ENCODE measurements at places on chromosomes 13 and 19.

DNA sequence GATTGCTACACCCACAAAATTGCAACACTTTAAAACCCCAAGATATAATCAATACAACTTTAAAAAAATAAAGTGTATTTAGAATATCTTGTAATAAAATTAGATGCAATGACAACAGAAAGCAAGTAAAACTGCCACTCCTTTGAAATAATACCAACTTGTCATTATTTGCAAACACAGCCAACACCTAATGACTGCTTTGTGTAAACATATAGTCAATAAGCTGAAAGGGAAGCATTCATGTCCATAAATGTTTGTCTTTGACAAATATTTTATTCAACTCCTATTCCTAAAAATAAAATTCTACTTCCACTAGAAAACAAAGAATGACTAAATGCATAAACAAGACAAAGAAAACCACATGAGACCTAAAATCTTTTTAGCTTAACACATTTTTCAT, 6.6 kb downstream of the SMAD9 start:
- no peak for DNase-seq

DNA sequence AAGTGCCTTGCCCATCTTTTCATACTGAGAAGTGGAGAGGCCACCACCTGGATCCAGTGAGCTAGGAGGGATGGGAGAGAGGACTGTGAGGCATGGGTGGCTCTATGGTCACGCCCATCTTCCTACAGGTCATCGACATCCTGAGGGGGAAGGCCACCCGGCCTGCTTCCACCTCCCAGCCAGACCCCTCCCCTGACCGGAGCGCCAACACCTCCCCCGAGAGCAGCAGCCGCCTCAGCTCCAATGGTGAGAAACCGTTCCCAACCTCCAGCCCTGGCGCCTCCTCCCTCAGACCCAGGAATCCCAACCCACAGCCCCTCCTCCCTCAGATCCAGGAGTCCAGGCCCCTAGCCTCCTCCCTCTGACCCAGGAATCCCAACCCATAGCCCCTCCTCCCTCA, 10.1 kb downstream of the BCL3 start:
- no peak for DNase-seq

GRCh38 chr19:48283908-48284307, 14.0 kb downstream of the ZNF114 start:
- no peak for DNase-seq

- no peak for DNase-seq
Measured at GRCh38 chr13:47420568-47420967, 523.7 kb upstream of the HTR2A start.

DNA sequence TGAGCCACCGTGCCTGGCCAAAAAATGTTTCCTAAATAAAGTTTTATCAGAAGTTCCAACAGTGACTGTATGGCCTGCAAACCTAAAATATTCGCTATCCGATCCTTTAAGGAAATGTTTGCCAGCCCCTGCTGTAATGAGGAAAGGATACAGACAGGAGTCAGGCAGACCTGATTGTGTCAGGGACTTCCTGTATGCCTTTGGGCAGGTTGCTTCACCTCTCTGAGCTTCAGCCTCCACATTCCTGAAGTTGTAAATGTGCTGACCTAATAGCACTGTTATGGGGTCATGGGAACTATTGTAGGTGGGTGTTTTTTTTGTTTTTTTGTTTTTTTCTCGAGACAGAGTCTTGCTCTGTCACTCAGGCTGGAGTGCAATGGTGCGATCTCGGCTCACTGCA, 6.2 kb downstream of the ABHD8 start:
- DNase-seq = no peak

- no peak for DNase-seq
Measured at GRCh38 chr13:58893396-58893795, 1261.9 kb downstream of the PCDH17 start.

DNA sequence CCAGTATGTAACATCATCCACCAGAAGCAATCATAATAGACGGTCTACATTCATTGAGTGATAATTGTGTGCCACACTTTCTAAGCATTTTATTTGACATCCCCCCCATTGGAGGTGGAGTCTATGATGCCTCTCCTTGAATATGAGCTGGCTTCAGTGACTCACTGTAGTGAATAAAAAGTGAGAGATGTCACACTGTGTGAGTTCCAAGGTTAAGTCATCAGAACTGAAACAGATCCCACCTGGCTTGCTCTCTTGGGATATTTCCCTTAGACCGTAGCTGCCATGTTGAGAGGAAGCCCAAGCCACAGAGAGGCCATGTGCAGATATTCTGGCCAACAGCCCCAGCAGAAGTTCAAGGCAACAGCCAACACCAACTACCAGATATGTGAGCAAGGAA, 12.6 kb downstream of the RTBDN start:
- DNase-seq = no peak

DNA sequence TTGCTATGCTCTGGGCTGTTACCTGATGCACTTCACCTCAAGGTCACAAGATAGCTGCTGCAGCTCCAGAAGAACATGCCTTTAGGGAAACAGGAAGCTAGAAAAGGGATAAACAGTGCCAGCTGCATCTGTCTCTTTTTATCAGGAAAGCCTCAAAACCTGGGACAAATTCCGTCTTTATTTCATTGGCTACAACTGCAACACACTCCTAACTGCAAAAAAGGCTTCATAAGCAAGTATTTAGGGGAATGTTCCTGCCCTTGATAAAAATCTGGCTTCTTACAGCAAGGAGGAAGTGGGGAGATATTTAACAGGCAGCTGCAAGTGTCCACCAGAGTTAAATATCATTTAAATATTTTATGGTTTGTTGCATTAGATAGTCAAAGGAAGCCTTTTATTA, 34.2 kb upstream of the SERTM1 start:
- DNase-seq = no peak

- no peak for DNase-seq
Measured at GRCh38 chr19:41311072-41311471, 1.1 kb downstream of the CCDC97 start.

GRCh38 chr19:28235606-28236125, 977.3 kb downstream of the UQCRFS1 start:
- no peak for DNase-seq

DNA sequence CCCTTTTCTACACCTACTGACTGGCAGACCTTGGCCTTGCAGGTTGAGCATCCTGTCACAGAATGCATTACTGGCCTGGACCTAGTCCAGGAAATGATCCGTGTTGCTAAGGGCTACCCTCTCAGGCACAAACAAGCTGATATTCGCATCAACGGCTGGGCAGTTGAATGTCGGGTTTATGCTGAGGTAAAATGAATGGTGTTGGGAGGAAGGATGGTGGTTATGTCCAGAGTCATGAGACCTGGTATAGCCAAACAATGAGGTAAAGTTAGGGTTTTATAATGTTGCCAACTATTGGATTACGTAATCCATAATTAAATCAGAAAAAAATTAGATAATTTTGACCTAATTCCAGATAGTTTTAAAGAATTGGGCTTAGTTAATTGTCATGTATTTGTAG, 212.5 kb downstream of the PCCA start:
- DNase-seq = no peak

GRCh38 chr13:20340136-20340758, 108.1 kb upstream of the GJB6 start:
- no peak for DNase-seq

GRCh38 chr19:11534948-11535347, 3.7 kb upstream of the CNN1 start:
- no peak for DNase-seq

- no peak for DNase-seq
Measured at GRCh38 chr19:3207461-3208242, 16.8 kb upstream of the CELF5 start.

- no peak for DNase-seq
Measured at GRCh38 chr13:68550330-68550729, 1320.2 kb upstream of the PCDH9 start.

GRCh38 chr13:48563626-48564025, 30.7 kb upstream of the RCBTB2 start:
- DNase-seq = no peak

DNA sequence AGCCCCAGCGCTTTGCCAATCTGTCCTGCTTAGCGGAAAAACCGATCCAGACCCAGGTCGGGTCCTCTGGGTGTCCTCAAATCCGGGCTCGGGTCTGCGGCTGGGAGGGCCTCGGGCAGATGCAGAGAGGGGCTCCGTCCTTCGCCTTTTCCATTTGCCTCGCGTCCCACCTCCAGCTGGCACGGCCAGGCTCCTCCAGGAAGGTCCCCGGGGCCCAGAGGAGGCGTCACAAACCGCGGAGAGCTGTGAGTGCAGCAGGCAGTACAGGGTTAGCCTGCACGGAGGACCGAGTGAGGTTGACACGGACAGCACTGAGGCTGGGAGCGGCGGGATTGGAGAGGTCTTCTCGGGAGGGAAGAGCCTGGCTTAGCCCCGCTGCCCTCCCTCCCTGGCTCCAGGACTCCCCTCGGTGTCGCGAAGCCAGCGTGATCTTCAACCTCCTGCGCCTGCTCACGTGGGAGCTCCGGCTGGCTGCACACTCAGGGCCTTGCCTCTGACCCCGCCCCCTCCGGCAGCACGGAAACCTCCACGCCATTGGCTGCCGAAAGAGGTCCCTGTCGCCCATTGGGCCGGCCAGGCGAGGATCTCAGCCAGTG, 2.8 kb upstream of the IFNL2 start:
- DNase-seq = no peak

GRCh38 chr19:2051773-2052704, 995 bp upstream of the MKNK2 start:
- no peak for DNase-seq

DNA sequence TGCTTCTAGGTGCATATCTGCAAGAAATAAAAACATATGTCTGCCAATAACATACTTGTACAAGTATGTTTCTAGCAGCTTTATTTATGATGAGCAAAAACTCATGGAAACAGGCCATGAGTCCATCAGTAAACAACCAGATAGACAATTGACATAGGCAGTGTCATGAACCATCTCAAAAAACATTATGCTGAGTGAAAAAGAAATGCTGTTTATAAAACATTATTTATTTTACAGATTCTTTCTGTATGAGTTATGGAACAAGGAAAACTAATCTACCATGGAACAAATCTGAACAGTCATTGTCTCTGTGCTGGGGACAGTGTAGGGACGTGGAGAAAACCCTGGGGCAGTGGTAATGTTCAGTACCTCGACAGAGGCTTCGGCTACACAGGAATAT, 283.9 kb downstream of the UQCRFS1 start:
- no peak for DNase-seq

- DNase-seq = no peak
Measured at GRCh38 chr19:38509027-38509426, 75.5 kb downstream of the RYR1 start.

DNA sequence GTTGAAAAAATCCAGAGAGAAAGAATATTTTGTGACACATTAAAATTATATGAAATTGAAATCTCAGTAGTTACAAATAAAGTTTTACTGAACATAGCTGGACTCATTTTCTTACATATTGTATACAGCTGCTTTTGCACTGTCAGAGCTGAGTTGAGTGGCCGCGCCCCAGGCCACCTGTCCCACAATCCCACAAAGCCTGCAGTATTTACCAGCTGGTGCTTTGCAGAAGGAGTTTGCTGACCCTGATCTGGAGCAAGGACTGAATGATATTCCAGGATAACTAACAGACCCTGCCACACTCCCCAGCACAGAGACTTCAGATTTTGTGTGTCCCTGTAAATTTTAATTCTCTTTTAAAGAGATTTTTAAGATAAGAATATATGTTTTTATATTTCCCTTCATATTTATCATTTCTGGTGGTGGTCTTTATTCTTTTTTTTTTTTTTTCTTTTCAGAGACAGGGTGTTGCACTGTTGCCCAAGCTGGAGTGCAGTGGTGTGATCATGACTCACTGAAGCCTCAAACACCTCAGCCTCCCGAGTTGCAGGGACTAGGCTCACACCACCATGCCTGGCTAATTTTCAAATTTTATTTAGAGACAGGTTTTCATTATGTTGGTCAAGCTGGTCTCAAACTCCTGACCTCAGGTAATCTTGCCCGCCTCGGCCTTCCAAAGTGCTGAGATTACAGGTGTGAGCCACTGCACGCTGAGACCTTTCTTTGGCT, 48.5 kb downstream of the TDRD12 start:
- DNase-seq = no peak

DNA sequence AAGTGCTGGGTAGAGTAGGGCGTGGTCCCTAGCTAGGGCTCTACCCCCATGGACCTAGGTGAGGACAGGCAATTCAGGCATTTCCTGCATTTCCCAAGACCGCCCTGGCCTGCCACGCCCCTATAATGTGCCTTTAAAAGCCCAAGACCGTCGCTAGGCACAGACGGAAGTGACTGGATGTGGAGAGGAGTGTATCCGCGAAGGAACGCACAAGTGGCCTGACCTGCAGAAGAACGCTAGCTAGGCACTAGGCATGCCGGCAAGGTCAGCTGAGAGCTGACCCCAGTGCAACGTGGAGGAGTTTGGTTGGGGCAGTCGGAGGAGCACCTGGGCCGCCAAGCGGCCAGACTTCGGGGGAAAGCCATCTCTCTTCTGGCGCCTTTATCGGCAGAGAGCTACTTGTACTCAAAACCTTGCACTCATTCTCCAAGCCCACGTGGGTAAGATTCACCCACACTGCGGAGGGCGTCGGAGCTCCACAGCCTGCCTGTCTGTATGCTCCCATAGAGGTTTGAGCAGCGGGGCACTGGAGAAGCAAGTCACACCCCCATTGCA, 370.0 kb downstream of the FGF9 start:
- no peak for DNase-seq

GRCh38 chr13:72839831-72840426, 58.0 kb downstream of the PIBF1 start:
- DNase-seq = no peak

DNA sequence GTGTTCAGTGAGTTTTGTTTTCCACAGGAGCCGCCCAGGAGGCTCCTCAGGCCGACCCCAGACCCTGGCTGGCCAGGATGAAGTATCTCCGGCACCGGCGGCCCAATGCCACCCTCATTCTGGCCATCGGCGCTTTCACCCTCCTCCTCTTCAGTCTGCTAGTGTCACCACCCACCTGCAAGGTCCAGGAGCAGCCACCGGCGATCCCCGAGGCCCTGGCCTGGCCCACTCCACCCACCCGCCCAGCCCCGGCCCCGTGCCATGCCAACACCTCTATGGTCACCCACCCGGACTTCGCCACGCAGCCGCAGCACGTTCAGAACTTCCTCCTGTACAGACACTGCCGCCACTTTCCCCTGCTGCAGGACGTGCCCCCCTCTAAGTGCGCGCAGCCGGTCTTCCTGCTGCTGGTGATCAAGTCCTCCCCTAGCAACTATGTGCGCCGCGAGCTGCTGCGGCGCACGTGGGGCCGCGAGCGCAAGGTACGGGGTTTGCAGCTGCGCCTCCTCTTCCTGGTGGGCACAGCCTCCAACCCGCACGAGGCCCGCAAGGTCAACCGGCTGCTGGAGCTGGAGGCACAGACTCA, 12.9 kb downstream of the B3GNT3 start:
- DNase-seq = no peak

DNA sequence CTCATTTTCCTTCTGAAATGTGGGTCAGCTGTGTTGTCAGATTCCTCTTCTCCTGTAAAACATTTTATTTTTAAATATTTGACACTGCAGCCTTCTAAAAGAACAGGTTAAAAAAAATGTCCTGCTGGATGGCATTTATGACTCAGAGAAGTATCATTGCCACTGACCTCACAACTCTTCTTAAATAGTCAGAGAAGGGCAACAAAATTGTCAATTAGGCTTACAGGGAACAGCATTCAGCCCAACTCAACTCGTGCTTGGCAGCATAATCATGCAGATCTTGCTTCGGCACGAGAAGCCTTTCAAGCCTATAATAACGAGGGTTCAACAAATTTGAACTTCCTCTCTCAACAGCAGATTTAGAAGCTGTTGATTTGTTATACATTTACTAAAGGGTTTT, 296.7 kb upstream of the DACH1 start:
- DNase-seq = no peak

GRCh38 chr13:28657784-28658538, 969 bp upstream of the POMP start:
- peak; percentile 52 for DNase-seq

- DNase-seq = no peak
Measured at GRCh38 chr19:43518051-43518450, 8.9 kb downstream of the ETHE1 start.

- DNase-seq = no peak
Measured at GRCh38 chr13:26698392-26699196, 62.0 kb downstream of the GPR12 start.
